PC-9 (cell line): ENCODE measurements at places on chromosomes 3 and 15. TPM values are rescaled to one million over a fixed set of nuclear protein-coding genes. Genes with fewer than 3 reads are reported as not detected.
A peak's percentile ranks its signal among the peaks of the same experiment; 100 is the strongest.

DNA sequence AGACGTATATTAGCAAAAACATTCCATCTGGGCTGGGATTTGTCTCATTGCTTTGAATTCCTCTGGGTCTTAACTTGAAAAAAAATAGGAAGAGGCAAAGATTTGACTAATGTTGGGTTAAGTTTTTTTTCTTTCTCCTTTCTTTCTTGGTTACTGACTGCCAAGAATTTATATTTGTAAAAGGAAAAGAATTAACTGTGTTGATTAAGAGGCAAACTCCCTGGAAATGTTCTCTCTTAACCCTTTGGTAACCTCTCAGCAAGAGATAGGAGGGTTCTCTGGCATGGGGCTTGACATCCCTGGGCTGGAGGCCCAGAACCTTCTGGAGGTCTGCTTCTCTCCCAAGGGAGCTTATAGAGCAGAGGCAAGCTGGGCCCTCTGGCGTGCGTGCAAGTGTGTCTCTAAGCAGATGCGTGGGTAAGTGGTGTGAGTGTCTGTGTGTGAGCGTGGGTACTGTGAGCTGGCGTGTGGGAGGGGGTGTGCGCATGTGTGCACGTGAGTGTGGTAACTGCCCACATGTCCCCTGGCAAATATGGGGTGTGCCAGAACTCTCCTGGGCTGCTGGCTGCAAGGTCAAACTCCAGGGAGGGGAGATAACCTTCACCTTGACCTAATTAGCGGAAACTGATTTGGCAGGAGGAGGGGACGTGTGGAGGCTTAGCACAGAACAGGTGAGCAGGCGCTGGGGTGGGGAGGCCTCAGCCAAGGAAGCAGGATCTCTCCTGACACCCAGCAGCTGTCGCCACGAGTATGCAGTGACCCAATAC is 49.4 kb upstream of the MAGEF1 start:
- H3K27me3 ChIP-seq = no peaks in the 10 kb centered on the region
- H3K27ac ChIP-seq = no peak overlapping the region
- H3K4me1 ChIP-seq = peaks cover 15% of the 10 kb centered on the region
- no peak for DNase-seq
- H3K4me3 ChIP-seq = no peak overlapping the region

Gene OPA1
- total RNA-seq = 105 and 120 TPM in 2 replicates

DNA sequence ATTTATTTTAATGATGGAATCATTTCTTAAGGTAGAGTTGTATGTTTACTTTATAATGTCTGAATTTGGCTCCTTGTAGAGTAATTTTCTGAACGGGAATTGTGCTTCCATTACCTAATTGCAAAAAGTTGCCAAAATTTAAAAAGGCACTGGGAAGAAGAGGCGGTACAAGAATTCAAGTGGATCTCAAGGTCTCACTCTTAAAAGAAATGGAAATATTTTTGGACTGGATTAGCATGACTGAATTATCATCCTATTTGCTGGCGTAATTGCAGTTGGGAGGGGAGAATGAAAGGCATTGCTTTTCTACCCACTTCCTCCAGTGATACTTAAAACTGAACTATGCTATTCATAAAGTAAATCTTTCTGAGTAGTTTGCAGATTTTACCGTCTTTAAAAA is 46.2 kb downstream of the COL8A1 start:
- no peak overlapping the region for H3K4me3 ChIP-seq
- no peak for DNase-seq
- H3K27me3 ChIP-seq = no peaks in the 10 kb centered on the region
- H3K4me1 ChIP-seq = no peaks in the 10 kb centered on the region

GRCh38 chr15:73391128-73391872 is 22.5 kb upstream of the HCN4 start:
- no peak for DNase-seq
- H3K27ac ChIP-seq = no peak overlapping the region
- H3K36me3 ChIP-seq = no peaks in the 10 kb centered on the region
- H3K4me3 ChIP-seq = no peak overlapping the region
- H3K27me3 ChIP-seq = 0 out of 2 replicates have a peak, but pooled peaks cover 6% of the 10 kb centered on the region
- peaks cover 16% of the 10 kb centered on the region for H3K4me1 ChIP-seq

Gene SH2D7
- total RNA-seq = not detected in 2 replicates

DNA sequence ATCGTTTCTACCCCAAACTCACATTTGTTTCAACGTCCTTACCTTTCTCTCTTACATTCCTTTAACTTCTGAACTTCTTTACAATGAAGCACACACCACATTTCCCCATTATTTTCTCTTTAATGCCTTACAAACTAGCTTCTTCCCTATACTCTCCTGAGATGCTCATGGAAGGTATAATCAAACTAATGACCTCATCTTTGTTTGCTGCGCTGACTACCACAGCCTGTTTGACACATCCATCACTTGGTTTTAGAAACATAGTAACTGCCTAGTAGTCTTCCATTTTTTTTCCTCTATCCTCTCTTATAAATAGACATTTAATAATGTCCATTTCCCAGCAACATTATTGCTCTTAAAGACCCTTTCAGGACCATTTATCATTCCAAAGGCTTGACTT is 230.5 kb upstream of the LRTM1 start:
- H3K27me3 ChIP-seq = no peaks in the 10 kb centered on the region
- peaks cover 15% of the 10 kb centered on the region for H3K4me1 ChIP-seq
- H3K4me3 ChIP-seq = no peak overlapping the region
- DNase-seq = no peak
- H3K27ac ChIP-seq = no peak overlapping the region

DNA sequence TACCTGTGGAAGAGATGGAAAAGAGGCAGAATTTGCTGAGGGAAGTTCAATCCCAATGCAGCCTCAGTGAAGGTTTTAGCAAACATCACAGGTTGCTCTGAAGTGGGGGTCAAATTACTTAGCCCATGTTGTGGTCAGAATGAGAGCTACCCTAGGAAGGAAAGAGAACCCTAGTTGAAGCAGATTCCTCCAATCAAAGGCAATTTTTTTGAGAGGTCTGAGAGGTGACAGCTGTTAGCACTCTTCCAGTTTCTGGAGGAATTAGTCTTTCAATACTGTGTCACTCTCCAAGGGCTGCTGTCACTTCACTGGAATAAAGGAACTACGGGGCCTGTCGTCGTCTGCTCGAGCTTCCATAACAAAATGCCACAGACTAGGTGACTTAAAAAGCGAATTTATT is 584.2 kb upstream of the DPPA4 start:
- no peaks in the 10 kb centered on the region for H3K36me3 ChIP-seq
- no peaks in the 10 kb centered on the region for H3K27me3 ChIP-seq
- no peak overlapping the region for H3K4me3 ChIP-seq

Gene ST3GAL6
- 5.4 and 6.6 TPM in 2 replicates for total RNA-seq

DNA sequence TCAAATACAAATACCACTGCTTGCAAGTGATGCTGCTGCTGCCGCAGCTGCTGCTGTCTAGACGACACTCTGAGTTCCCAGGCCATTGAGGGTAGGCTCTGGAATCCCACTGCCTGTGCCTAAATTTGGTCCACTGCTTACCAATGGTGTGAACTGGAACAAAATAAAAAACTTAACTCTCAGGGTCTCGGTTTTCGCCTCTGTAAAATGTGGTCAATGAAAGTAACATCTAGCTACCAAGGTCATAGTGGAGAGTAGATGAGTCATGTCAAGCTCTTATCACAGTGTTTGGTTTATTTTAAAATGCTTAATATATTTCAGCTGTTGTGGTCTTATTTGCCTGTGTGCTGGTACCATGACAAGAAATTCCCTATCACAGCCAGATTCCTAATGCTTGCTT is 299.3 kb downstream of the CLSTN2 start:
- H3K27me3 ChIP-seq = no peaks in the 10 kb centered on the region; the same call in 1 of the 2 replicates
- DNase-seq = no peak
- no peak overlapping the region for H3K4me3 ChIP-seq
- no peaks in the 10 kb centered on the region for H3K4me1 ChIP-seq
- no peak overlapping the region for H3K27ac ChIP-seq

- no peak overlapping the region for H3K4me3 ChIP-seq
- DNase-seq = no peak
- no peaks in the 10 kb centered on the region for H3K4me1 ChIP-seq
- no peak overlapping the region for H3K27ac ChIP-seq
- H3K27me3 ChIP-seq = no peaks in the 10 kb centered on the region
These were observed 211.7 kb upstream of the GADL1 start for GRCh38 chr3:31106204-31106603.

Gene UNC13C
- total RNA-seq = not detected in 2 replicates

GRCh38 chr3:162729686-162730085 is 1233.1 kb downstream of the OTOL1 start:
- H3K4me3 ChIP-seq = no peak overlapping the region
- no peaks in the 10 kb centered on the region for H3K27me3 ChIP-seq
- no peak for DNase-seq
- H3K27ac ChIP-seq = no peak overlapping the region

DNA sequence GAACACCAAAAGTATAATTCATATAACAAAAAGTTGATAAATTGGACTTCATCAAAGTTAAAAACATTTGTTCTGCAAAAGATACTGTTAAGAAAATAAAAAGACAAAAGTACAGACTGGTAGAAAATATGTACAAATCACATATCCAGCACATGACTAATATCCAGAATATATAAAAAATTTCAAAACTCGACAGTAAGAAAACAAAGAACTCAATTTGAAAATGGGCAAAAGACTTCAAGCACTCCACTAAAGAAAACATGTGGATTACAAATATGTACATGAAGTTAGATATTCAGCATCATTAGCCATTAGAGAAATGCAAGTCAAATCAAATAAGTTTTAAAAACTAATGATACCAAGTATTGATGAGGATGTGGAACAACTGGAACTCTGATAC is 6.7 kb downstream of the GK5 start:
- no peak overlapping the region for H3K4me3 ChIP-seq
- no peaks in the 10 kb centered on the region for H3K4me1 ChIP-seq
- DNase-seq = no peak
- H3K27ac ChIP-seq = no peak overlapping the region

- no peak overlapping the region for H3K27ac ChIP-seq
- no peaks in the 10 kb centered on the region for H3K36me3 ChIP-seq
- no peak for DNase-seq
- no peaks in the 10 kb centered on the region for H3K27me3 ChIP-seq
These were observed 82.6 kb upstream of the ATP11B start for GRCh38 chr3:182710557-182711157.

GRCh38 chr3:138426211-138426610 is 8.2 kb upstream of the ESYT3 start:
- H3K4me1 ChIP-seq = no peaks in the 10 kb centered on the region
- H3K36me3 ChIP-seq = no peaks in the 10 kb centered on the region
- H3K4me3 ChIP-seq = no peak overlapping the region
- no peak for DNase-seq
- no peak overlapping the region for H3K27ac ChIP-seq
- no peaks in the 10 kb centered on the region for H3K27me3 ChIP-seq

Gene MAGEL2
- total RNA-seq = not detected in 2 replicates

DNA sequence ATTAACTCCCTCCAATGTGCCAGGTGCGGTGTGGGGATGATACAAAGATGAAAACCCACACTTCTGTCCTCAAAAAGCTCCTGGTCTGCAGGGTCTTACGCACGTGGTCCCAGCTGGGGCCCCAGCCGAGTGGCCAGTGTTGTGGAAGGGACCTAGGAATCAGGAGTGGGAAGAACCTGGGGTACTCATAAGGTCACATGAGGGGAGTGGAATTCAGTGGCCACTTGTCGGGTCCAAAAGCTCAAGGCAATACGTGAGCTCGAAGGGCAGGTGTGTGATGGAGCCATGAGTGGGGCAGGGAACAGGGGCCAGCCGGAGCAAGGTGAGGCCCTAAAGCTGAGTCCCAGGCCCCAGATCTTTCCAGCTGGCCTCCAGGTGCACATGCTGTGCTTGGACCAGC is 260.0 kb upstream of the LYSMD4 start:
- H3K36me3 ChIP-seq = no peaks in the 10 kb centered on the region
- H3K4me1 ChIP-seq = no peaks in the 10 kb centered on the region
- H3K27me3 ChIP-seq = no peaks in the 10 kb centered on the region
- H3K4me3 ChIP-seq = no peak overlapping the region
- no peak overlapping the region for H3K27ac ChIP-seq

GRCh38 chr3:113832477-113833164 is 6.0 kb upstream of the GRAMD1C start:
- H3K27me3 ChIP-seq = no peaks in the 10 kb centered on the region
- no peak for DNase-seq
- H3K4me3 ChIP-seq = no peak overlapping the region
- no peak overlapping the region for H3K27ac ChIP-seq
- H3K4me1 ChIP-seq = peaks cover 34% of the 10 kb centered on the region
- no peaks in the 10 kb centered on the region for H3K36me3 ChIP-seq

DNA sequence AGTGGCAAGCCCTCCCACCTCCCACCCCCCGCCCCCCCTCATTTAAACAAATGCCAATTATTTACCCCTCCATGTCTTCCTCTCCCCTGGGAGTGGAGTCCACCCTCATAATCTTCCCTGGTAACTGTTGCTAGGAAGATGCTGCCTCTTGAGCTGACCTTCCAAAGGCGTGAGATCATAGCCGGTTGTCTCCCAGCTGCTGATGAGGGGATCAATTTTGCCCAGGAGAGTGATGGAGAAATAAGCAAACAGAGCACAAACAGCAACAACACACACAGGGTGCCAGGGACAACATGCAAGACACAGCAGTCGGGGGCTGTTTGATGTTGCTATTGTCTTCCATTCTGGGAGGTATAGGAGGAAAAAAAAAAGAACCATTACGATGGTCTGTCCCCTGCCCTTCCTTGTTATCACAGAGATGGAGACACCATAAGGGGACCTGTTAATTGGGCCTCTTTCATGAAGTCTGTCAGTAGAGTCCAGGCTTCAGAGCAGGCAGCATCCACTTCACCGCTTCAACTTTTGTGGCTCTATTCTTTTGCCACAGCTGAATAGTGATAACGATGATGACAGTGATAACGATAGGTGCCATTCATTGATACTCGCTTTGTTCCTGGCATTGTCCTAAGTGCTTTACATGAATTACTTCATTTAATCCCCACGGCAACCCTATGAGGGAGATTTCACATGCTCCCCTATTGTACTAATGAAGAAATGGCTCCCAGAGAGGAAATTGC is 76.9 kb upstream of the RGMA start:
- H3K36me3 ChIP-seq = no peaks in the 10 kb centered on the region
- no peak overlapping the region for H3K4me3 ChIP-seq
- H3K27me3 ChIP-seq = peaks cover 92% of the 10 kb centered on the region
- H3K4me1 ChIP-seq = no peaks in the 10 kb centered on the region
- no peak overlapping the region for H3K27ac ChIP-seq
- DNase-seq = no peak

- H3K27me3 ChIP-seq = no peaks in the 10 kb centered on the region
- no peak for DNase-seq
- no peaks in the 10 kb centered on the region for H3K4me1 ChIP-seq
- no peak overlapping the region for H3K27ac ChIP-seq
- no peak overlapping the region for H3K4me3 ChIP-seq
These were observed 7.7 kb downstream of the CXCR6 start for GRCh38 chr3:45950686-45951600.

GRCh38 chr3:159766563-159767185 is 222.0 kb upstream of the IL12A start:
- 0 out of 2 replicates have a peak, but pooled peaks cover 3% of the 10 kb centered on the region for H3K36me3 ChIP-seq
- H3K4me3 ChIP-seq = peak overlapping the region; percentile 61
- peak overlapping the region; percentile 84 for H3K27ac ChIP-seq
- no peaks in the 10 kb centered on the region for H3K27me3 ChIP-seq
- peaks cover 40% of the 10 kb centered on the region for H3K4me1 ChIP-seq
